Mammary epithelial cell (primary cell): ENCODE measurements at places on chromosomes 11 and 22.

GRCh38 chr22:27597703-27598444 is 203.7 kb downstream of the MN1 start:
- peak; percentile 28 for DNase-seq

DNA sequence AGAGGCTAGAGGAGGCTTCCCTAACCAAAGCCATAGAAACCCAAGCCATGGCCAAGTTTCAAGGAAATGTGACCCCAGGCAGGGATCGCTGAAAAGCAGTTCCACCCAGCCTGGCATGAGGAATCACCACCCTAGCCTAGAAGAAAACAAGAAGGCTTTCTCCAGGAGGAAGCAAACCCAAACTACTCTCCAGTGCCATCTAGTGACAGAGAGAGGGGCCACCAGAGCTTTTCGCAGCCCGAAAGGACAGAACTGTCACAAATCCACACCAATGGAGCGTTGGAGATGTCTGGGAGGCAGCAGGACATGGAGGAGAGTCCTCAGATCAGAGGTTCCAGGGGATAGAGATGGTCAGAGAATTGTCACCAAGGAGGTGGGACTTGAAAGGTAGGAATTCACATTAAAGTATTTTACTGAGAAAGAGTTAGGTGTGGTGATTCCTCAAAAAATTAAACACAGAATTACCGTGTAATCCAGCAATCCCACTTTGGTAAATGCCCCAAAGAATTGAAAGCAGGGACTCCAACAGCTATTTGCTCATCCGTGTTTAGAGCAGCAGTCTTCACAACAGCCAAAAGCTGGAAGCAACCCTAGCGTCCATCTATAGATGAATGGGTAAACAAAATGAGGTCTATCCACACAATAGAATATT is 67.3 kb upstream of the NUP50 start:
- peak; percentile 54 for DNase-seq

- no peak for DNase-seq
These were observed 3.2 kb downstream of the LRRC32 start for GRCh38 chr11:76667271-76667818.

DNA sequence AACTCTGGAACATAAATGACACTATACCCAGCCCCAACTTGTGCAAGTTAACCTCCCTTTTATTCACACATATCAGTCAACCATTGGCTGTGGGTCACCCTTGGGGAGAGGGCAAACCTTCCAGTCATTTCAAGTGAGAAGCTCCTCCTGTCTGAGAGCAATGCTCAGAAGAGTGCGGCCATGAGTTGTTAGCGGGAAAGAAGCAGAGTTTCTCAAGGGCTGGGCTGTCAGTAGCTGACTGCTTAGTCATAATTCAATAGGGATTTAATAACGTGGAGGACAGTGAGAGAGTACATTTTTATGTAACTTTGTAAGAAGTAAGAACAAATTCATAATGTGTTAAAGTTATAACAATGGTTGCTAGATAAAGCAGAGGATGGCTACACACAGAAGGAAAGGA is 5.1 kb downstream of the PATE2 start:
- DNase-seq = no peak

GRCh38 chr11:1438967-1439330 is 47.6 kb downstream of the MOB2 start:
- DNase-seq = no peak

DNA sequence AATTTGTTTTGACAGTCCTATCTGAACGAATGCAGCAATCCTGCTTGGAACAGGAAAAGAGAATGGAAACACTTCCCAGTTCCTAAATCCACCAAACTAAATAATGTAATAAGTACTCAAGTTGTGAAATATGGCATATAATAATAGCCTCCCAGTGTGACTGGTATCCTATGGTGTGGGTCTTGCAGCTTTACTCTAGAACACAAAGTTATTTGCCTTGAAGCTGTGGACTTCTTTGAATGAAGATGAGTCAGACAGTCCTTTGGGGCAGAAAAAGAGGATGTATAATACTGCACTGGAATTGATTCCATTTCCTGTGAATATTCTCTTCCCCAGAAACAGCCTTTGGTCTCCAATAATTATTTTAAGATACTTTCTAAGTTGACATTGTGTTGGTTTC is 887.0 kb downstream of the KCNA4 start:
- DNase-seq = peak; percentile 35

- no peak for DNase-seq
These were observed 24.8 kb downstream of the KDM4D start for GRCh38 chr11:94998285-94998684.

DNA sequence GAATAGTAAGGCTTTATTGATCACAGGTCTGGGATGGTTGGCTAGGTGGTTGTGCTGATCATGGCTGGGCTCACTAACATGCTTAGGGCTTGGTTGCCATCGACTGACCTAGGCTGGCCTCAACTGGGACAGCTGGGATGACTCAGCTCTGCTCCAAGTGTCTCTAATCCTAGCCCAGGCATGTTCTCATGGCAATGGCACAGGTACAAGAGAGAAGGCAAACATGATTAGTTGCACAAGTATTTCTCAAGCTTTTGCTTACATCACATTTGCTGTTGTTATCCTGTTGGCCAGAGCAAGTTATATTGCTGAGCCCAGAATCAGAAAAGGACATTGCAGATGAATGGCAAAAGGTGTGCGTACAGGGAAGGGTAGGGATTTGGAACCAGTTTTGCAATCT is 68.5 kb upstream of the SLC35C1 start:
- DNase-seq = peak; percentile 95

DNA sequence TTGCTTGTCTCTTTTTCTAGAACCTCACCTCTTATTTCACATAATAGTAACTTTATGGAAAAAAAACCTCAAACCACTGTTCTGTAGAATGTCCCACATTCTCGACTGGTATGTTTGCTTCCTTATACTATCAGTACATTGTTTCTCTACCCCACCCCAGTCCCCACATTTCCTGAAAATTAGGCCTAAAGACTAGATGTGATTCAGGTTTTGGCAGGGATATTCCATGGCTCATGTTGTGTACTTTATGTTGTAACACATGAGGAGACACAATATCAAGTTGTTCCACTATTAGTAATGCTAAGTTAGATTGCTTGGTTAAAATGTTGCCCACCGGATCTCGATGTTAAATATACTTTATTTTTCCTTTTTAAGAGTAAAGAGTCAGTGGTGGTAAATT is 34.7 kb downstream of the DDIAS start:
- DNase-seq = peak; percentile 6

GRCh38 chr11:112410325-112410724 is 149.7 kb upstream of the PLET1 start:
- DNase-seq = no peak
